Astrocyte of the spinal cord (primary cell): ENCODE measurements at places on chromosomes 13 and 19.

- DNase-seq, result peak; percentile 22
These were observed 188.8 kb downstream of the POSTN start for GRCh38 chr13:37409756-37410155.

DNA sequence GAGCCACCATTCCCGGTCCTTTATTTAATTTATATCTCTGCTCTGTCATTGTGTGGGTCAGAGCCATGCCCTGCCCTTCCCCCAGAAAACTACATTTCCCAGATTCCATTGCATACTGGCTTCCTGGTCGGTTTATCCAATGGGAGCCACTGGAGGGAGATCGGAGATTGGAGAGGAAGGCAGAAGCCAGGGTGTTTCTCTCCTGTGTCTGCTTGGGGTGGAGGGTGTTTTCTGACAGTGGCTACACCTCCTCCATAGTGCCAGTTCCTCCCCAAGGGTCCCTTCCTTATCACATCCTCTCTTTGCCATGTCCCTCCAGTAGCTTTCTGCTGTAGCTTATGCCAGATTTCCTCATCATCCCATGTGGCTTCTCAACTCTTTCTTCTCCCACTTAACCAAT lies 19.0 kb downstream of the OLFM2 start:
- DNase-seq, result peak; percentile 24

- DNase-seq, result peak; percentile 68
These were observed 8.9 kb downstream of the ACTN4 start for GRCh38 chr19:38656171-38656981.

DNA sequence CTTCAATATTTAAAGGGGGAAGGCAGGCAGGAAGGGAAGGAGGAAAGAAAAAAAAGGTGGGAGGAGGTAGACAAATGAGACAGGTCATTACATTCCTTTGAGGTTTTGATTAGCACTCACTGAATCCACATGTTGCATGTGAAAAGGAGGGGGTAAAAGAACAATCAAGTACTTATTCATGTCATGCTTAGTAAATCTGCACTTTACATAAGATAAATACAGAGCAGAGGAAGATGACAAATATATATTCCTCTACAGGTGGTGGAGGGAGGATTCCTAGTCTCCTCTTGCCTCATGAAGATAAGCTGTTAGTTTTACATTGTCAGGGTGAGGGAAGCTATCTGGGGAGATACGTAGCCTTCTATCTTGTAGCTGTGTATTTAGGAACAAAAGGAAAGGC lies 1645.4 kb upstream of the SPRY2 start:
- DNase-seq, result no peak

- DNase-seq, result no peak
These were observed 638 bp downstream of the USPL1 start for GRCh38 chr13:30618186-30618929.

DNA sequence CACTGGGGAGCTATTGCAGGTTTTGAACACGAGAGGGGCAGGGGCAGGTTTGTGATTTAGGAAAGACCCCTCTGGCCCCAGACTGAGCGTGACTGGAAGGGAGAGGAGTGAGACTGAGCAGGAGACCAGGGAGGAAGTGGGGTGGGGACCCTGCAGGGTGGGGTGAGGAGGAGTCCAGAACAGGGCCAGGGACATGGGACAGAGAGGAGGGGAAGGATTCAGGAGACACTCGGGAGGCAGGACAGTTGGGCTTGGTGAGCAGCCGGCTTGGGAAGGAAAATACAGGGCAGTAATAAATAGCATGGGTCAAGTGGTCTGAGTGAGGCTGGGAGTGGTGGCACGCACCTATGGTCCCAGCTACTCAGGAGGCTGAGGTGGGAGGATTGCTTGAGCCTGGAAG lies 9.4 kb downstream of the FOSB start:
- DNase-seq, result no peak

DNA sequence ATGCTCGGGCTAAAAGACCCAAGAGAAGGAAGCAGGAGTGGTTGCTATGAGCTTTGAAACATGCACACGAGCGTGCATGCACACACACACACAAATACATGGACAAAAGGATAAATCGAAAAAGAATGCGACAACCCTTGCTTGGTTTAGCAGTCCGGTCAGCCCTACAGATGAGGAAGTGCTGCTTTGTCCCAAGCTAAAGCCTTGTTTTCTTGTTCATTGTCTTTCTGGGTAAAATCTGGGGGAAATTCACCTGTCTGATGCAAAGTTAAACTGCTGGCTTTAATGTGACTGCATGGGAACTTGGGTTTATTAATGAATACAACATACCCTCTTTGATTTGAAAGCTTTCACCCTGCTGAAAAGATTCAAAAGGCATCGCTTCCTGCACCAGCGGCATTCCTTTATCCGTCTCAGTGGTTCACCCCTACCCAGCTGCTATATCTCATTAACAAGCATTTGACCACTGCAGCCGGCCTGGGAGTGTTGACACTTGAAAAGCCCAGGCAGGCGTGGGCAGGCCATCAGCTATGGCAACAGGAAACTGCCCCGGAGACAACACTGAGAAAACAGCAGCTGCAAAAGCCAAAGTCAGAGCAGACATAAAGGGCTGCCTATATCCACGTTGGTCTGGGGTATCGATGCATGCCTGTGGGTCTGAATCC lies 301.7 kb downstream of the NDFIP2 start:
- DNase-seq, result peak; percentile 80

- no peak for DNase-seq
These were observed 535 bp downstream of the COL5A3 start for GRCh38 chr19:10009714-10010224.

GRCh38 chr19:10998045-10998533 lies 37.3 kb downstream of the SMARCA4 start:
- DNase-seq, result peak; percentile 26

GRCh38 chr19:49119411-49120324 lies at the start of gene PPFIA3:
Gene PPFIA3 (plus strand): TSS chr19:49119544. CDS start chr19:49127874, 8,330 bp downstream.
- peak; percentile 55 for DNase-seq

- DNase-seq, result no peak
These were observed 52.8 kb downstream of the GATAD2A start for GRCh38 chr19:19458110-19458816.

GRCh38 chr19:32233885-32234284 lies 111.5 kb upstream of the ZNF507 start:
- no peak for DNase-seq

GRCh38 chr13:80011448-80012212 lies 329.3 kb downstream of the SPRY2 start:
- no peak for DNase-seq

- DNase-seq, result peak; percentile 96
These were observed at the start of gene ZNF611 for GRCh38 chr19:52734893-52735661. Gene ZNF611 (minus strand): TSS chr19:52735044. CDS start chr19:52715894, 19,150 bp downstream.

GRCh38 chr13:114034481-114034891 lies 60.6 kb upstream of the C13orf46 start:
- DNase-seq, result peak; percentile 53

DNA sequence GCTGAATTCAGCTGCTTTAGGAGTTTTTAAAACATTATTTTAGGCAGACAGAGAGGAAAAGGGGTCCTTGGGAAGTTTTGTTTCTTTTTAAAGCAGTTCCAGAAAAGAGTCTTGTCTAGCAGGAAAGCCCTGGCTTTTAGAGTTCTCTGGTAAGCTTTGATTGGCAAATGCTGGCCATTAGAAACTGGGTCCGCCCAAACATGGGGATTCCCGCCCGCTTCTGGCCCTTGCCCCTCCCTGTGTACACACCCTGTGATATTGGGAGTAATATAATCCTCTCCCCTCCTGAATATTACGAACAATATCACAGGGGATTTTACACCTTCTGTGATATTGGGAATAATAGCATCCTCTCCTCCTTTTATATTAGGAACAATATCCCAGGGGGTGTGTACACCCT lies 58.9 kb downstream of the ERICH4 start:
- no peak for DNase-seq
